Esophagus squamous epithelium (tissue), 5 donors: ENCODE measurements at places on chromosomes 7 and 10.
A peak's percentile ranks its signal among the peaks of the same experiment; 100 is the strongest.

GRCh38 chr10:58813573-58813972, 300.9 kb downstream of the BICC1 start:
- no peak for DNase-seq

- no peak for DNase-seq
Observed at GRCh38 chr7:140673063-140673773, 473 bp downstream of the ADCK2 start.

- DNase-seq, result no peak
Observed at GRCh38 chr7:10429031-10429430, 544.6 kb upstream of the PHF14 start.

GRCh38 chr10:47049906-47050305, 138.7 kb downstream of the PTPN20 start:
- DNase-seq, result no peak

- no peak for DNase-seq
Observed at GRCh38 chr10:17273403-17273802, 45.4 kb downstream of the VIM start.

DNA sequence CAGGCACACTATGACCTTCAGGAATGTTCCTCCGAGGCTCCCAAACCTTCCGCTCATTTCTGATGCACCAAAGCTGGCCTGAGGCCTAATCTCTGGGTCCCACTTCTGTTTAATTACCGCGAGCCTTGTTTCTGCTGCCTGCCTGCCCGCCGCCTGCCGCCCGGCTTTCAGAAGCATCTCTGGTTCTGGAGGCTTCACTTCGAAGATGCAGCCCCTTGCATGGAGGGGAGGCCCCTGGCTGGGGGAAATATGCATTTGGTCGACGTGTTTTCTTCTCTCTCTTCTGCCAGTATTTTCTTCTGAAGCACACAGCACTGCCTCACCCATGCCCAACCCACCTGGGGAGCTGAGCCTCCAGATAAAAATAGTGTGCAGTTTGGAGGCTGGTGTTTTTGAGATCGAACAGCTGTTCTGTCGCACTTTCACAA, 166.9 kb downstream of the PAXIP1 start:
- DNase-seq, result no peak

GRCh38 chr10:72061491-72061890, 26.9 kb downstream of the SPOCK2 start:
- no peak for DNase-seq

DNA sequence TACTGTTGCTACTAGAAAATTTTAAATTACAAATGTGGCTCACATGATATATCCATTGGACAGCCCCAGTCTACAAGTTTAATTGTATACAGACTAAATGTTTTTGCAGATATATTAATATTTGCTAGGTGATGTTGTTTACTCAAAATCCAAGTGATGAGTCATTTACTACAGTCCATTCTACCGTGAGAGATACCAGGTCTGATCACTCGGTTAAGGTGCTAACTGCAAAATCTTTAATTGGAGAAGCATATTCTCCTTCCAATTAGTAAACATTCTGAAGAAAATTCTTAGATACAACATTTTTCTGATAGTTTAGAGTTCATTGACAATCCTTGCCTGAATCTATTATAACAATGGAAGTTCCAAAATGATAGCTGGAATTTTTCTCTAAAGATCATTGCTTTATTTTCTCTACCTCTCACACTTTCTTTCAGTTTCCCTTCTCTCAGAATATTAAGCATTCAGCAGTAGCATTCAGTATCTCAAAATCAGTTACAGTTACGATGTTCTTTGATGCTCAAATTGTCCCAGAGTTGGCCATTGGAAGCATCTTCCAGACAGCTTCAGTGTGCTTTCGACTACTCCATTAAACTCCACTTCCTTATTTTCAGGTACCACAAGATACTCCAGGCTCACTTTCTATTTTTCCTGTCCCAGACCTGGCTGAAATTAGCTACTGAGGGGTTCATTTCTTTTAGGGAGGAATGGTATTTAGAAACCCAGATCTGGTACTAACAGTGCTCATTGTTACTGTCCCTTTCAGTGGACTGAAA, 2.3 kb downstream of the ABCB1 start:
- no peak for DNase-seq

DNA sequence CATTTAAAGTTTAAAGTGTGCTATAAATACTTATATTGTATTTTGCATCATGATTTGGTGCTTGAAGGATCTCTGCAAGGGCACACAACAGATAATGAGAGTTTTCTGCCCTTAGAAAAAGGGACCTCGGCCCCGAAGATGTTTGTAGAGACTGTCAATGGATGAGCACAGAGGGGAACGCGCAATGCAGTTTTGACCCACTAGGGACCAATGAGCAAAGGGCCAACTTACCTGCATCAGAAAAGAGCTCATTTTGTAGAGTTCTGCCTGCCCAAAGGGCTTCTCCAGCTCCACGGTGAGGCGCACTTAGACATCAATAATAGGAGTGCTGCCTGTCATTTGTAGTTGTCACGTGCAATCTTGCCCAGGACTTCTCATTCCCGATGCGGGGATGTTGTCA, 91.1 kb downstream of the BUB3 start:
- no peak for DNase-seq

GRCh38 chr7:150852371-150852905, at the start of gene AOC1:
Gene AOC1, plus strand, starts transcription at chr7:150852517. Its CDS starts 3,954 bp downstream, at chr7:150856471.
- no peak for DNase-seq

GRCh38 chr7:100675581-100676350, 2.2 kb downstream of the GNB2 start:
- DNase-seq, result peak; percentile 63

- DNase-seq, result no peak
Observed at GRCh38 chr10:126286256-126286780, 102.0 kb downstream of the ADAM12 start.

DNA sequence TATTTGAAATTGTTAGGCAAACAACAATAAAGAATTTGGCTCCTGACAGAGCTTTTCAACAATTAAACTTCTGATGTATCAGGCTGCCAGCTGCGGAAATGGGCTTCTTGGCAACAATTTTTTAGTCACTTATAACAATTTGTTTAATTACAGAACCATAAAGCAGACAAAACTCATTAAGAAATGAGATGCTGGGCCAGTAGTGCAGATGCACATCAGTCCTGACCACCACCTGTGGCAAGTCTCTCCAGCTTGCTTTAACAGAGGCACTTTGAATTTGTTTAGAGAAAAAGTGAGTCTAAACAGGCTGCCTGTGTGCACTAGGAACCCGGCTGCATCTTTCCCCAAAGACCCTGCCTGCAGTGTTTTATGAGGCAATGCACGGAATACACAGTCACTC, 1124.4 kb downstream of the NXPH1 start:
- no peak for DNase-seq

- DNase-seq, result no peak
Observed at GRCh38 chr7:3065724-3066143, 22.1 kb upstream of the CARD11 start.

GRCh38 chr10:132512693-132513345, 24.8 kb upstream of the INPP5A start:
- DNase-seq, result no peak

- no peak for DNase-seq
Observed at GRCh38 chr10:19570120-19570519, 246.1 kb upstream of the PLXDC2 start.

- no peak for DNase-seq
Observed at GRCh38 chr10:127920306-127921074, 13.6 kb downstream of the PTPRE start.

GRCh38 chr7:22181663-22182062, 175.3 kb downstream of the RAPGEF5 start:
- DNase-seq, result no peak

- DNase-seq, result no peak
Observed at GRCh38 chr10:112282086-112282485, 1.1 kb upstream of the TECTB start.

DNA sequence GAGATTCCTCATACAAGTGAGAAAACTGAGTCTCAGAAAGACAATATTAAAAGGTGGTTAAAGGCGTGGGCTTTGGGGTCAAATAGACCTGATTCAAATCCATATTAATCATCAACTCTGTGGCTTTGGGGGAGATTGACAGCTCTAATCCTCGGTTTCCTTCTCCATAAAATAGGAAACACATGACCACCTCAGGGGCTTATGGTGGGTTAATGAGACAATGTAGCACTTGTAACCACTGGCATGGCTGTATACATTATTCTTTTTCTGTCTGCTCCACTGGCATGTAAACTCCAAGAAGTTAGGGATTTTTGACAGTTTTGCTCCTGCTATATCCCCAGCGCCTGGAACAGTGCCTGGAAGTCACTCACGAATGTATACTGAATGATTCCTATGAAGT, 120.8 kb upstream of the GAD2 start:
- no peak for DNase-seq
